ENCODE measurements at places on chromosomes 16 and 17. TPM values are rescaled to one million over a fixed set of nuclear protein-coding genes. Genes with fewer than 3 reads are reported as not detected.

GRCh38 chr17:76440751-76441362 is 12.1 kb downstream of the UBE2O start:
- no peak for DNase-seq

- DNase-seq: no peak
These were observed 29.9 kb upstream of the LHX1 start for GRCh38 chr17:36907407-36907806.

- DNase-seq: no peak
These were observed 6.9 kb upstream of the CHMP6 start for GRCh38 chr17:80984749-80985148.

DNA sequence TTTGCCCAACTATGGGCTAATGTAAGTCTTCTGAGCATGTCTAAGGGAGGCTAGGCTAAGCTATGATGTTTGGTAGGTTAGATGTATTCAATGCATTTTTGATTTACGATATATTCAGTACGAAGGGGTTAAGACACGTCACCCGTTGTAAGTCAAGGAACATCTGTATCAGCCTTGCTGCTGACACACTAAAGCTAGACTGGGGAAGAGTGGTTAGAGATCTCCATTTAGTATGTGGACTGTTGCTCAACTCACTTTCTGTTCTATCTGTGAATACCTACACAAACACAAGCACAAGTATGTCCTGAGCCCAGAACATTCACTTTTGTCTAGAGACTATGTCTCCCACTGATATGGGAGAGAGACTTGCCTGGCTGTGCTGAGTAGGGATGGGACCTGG is 71.5 kb downstream of the VMP1 start:
- DNase-seq: no peak

GRCh38 chr17:29567554-29568330 is 759 bp upstream of the TP53I13 start:
- DNase-seq: peak; percentile 87

GRCh38 chr17:39944393-39944711 is 16.8 kb downstream of the LRRC3C start:
- DNase-seq: no peak

The WNK4 gene
- 0.65 TPM for total RNA-seq

The ATP2C2 gene
- total RNA-seq: not detected

The KCNJ16 gene
- not detected for total RNA-seq

The NLGN2 gene
- 10.9 TPM for total RNA-seq

The MT1E gene
- 22.1 TPM for total RNA-seq

Data from activated CD8-positive, alpha-beta T cell treated with anti-CD3 and anti-CD28 coated beads for 36 hours (primary cell).